WTC11 (cell line): ENCODE measurements at places on chromosomes 13 and 19.
A peak's percentile ranks its signal among the peaks of the same experiment; 100 is the strongest.

DNA sequence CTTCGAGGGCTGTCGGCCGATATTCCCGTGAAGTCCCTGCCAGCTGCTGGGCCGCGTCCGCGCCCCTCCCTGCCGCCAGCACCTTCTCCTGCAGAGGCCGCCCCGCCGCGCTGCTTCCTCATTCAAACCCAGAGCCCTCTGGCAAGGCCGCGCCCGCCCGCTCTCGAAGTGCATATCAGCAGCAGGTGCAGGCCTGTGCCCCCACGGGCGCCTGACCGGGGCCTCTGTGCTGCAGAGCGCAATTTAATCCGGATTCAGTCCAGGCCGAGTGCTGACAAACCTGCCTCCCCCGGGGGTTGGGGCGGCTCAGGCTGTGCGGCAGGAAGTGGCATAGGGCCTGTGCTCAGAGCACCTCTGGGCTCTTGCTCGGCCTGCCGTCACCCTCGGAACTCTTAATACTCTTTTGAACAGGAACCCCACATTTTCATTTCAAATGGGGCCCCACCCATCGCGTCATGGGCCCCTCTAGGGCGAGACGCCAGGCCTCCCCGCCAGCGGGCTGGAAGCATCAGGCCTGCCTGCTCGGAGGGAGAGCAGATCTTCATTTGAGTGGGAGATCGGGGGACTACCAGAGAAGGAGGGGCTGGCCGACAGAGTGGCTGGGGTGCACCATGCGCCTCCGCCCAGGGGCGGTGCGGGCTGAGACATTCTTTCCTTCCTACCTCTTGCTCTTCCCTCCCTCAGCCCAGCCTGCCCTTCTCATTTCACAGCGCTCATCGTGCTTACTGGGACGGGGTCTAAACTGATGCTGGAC is 125.7 kb downstream of the TNFRSF19 start:
- DNase-seq, result peak; percentile 27

- no peak for DNase-seq
Measured at GRCh38 chr19:38321646-38322196, 2.1 kb downstream of the KCNK6 start.

DNA sequence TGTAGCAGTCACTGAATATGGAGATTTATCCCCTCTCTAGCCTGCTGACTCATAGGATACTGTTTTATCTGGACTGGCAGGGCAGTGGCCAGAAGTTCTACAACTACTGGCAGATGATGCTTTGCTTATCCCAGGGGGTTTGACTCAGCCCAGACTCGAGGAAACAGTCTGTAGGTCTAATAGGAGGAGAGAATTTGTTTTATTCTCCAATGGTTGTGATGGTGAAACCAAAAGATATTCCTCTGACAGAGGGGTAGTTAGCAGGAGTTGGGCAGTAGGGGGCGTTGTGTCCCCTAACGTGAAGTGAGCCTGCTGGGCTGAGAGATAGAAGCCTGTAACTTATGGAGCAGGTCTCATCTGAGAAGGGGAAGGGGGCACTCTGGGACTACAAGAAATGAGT is 74.9 kb downstream of the WTIP start:
- DNase-seq, result peak; percentile 77

DNA sequence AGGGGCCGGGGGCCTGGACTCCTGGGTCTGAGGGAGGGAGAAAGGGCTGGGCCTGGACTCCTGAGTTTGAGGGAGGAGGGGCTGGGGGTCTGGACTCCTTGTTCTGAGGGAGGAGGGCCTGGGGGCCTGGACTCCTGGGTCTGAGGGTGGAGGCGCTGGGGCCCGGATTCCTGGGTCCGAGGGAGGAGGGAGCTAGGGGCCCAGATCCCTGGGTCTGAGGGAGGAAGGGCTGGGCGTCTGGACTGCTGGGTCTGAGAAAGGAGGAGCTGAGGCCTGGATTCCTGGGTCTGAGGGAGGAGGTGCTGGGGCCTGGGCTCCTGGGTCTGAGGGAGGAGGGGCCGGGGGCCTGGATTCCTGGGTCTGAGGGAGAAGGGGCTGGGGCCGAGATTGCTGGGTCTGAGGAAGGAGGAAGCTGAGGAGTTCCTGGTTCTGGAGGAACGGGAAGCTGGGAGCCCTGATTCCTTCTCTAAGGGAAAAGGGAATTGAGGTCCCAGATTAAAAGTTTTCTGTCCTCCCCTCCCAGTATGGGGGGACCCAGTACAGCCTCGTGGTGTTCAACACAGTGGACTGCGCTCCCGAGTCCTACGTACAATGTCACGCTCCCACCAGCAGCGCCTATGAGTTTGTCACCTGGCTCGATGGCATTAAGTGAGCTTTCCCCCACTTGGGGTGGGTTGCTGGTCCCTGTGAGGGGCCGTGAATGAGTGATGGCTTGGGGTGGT is 721 bp downstream of the MED25 start:
- no peak for DNase-seq

- DNase-seq, result no peak
Measured at GRCh38 chr13:98333486-98333885, 156.4 kb upstream of the RNF113B start.

DNA sequence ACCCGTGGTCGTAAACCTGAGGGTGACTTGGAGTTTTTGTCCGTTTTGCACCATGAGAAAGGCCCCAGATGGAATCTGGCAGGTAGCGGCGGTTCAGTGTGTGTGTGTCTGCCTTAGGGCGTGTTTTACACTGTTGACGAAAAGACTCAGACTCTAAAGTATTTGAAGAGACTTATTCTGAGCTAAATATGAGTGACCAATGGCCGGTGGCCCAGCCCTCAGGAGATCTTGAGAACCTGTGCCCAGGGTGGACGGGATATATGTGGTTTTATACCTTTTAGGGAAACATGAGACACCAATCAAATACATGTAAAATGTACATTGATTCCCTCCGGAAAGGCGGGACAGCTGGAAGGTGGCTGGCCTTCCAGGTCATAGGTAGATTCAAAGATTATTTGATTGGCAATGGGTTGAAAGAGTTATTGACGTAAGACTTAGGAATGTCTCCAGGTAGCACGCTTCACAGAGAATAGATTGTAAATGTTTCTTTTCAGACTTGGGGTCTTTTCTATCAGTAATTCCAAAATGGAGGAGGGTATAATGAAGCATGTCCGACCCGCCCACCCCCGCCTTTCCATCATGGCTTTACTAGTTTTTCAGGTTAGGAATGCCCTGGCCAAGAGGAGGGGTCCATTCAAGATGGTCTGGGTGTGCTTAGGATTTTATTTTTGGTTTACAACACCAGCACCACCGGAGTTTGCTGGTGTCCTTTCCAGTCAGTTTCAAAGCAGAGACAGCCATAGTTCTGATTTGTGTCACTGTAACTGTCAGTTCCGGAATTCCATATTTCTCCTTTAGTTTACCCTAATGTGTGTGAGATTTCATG is 1.0 kb upstream of the ZNF529 start:
- no peak for DNase-seq

DNA sequence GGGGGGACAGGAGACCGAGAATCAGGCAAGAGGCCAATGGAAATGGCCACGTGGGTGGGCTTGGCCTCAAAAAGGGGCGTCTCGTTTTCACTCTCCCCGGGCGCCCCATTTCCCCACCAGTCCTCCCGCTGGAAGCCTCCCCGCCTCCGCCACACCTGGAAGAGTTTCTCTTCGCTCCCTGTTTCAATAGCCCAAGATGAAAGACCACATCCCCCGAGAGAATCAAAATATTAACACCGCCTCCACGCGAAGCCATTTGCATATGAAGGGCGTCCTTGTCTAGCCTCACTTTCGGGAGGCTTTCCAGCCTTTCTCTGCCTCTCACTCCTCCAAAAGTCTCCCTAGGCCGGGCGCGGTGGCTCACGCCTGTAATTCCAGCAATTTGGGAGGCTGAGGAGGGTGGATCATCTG is 691 bp upstream of the OLFM2 start:
- DNase-seq, result peak; percentile 79

GRCh38 chr13:20258208-20258962 is 26.3 kb upstream of the GJB6 start:
- DNase-seq, result no peak

GRCh38 chr13:76000131-76000530 is 364.0 kb downstream of the LMO7 start:
- DNase-seq, result no peak

DNA sequence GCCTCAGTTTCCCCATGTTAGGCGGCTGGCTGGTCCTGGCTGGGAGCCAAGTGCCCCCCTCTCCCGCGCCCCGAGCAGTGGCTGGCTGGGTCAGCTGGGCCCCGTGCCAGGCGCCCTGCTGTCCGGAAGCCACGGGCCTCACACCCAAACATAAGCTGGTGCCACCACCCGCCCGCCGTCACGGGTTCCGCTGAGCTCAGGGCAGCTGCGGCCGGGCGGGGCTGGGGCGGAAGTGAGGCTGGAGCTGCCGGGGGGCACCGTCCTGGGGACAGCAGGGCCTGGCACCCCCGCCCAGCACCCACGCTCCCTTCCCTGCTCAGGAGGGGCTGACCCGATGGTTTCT is 19.3 kb downstream of the HCN2 start:
- no peak for DNase-seq

GRCh38 chr19:3692141-3693024 is 7.9 kb downstream of the PIP5K1C start:
- peak; percentile 66 for DNase-seq

- no peak for DNase-seq
Measured at GRCh38 chr13:44504116-44504515, 72.0 kb downstream of the TSC22D1 start.

GRCh38 chr13:63408331-63409189 is 1992.9 kb upstream of the PCDH20 start:
- no peak for DNase-seq

- DNase-seq, result no peak
Measured at GRCh38 chr13:20831254-20831653, 57.5 kb upstream of the EEF1AKMT1 start.

- DNase-seq, result no peak
Measured at GRCh38 chr19:55464039-55464661, 401 bp downstream of the C19orf85 start.

GRCh38 chr13:93670866-93671265 is 444.3 kb downstream of the GPC6 start:
- DNase-seq, result no peak

- peak; percentile 85 for DNase-seq
Measured at GRCh38 chr19:7293762-7294557, at the start of gene INSR. Gene INSR (minus strand): TSS chr19:7294414. CDS start chr19:7293891, 523 bp downstream.
